Brain pericyte (primary cell): ENCODE measurements at places on chromosomes 6 and 20.

GRCh38 chr6:71419217-71420094 lies 130.8 kb downstream of the OGFRL1 start:
- DNase-seq, result no peak

- no peak for DNase-seq
Observed at GRCh38 chr6:51778666-51779065, 308.7 kb downstream of the PKHD1 start.

DNA sequence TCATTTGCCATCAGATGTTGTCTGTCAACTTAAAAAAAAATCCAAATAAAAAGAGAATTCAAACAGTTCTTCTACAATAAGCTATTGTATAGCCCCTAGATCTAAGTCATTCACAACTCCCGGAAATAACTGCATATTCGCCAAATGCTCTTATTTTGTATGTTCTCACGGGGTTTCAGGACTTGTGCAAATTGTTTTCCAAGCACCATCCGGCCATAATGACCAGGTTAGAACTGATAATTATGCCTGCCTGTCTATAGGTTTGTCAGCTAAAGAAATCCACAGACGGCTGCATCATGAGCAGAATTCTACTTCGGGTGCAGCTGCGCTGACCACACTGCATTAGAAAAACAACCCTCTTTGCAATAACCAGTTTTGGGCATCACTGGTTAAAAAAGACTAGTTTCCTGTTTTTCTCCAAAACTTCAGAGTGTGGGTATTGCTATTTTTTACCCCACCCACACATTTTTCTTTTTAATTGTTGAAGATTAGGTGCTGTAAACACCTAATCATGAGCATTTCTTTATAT lies 87.7 kb downstream of the HIVEP2 start:
- DNase-seq, result no peak

- no peak for DNase-seq
Observed at GRCh38 chr6:10146715-10147451, 268.0 kb downstream of the TFAP2A start.

GRCh38 chr20:42309050-42309449 lies 690.9 kb upstream of the CHD6 start:
- no peak for DNase-seq

- DNase-seq, result no peak
Observed at GRCh38 chr6:11484441-11484840, 53.1 kb upstream of the TMEM170B start.

- DNase-seq, result no peak
Observed at GRCh38 chr6:158958504-158959386, 41.3 kb downstream of the RSPH3 start.

DNA sequence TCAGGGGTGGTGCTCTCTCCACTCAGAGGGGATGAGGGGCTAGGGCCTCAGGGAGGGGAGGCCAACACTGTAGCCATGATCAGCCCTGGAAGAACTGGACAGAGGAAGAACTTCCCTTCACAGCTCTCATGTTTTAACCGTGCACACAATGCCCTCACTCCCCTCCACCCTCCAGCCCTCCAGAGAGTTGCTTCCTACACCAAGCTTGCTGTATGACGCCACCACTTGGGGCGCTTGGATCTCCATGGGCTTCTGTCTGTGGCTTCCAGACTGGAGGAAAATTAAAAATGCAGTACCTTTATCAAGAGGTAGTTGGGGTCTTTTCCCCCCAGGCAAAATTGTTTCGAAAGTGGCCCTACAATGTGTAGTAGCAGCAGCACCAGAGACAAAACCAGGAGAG lies 48.4 kb downstream of the ARHGAP40 start:
- no peak for DNase-seq

GRCh38 chr6:56992036-56992435 lies 37.1 kb downstream of the BEND6 start:
- DNase-seq, result no peak
